ENCODE measurements at places on chromosomes 1 and 21. TPM values are rescaled to one million over a fixed set of nuclear protein-coding genes. Genes with fewer than 3 reads are reported as not detected.
A peak's percentile ranks its signal among the peaks of the same experiment; 100 is the strongest.

The ADCY10 gene
- 0.19 TPM for total RNA-seq

The S100A2 gene
- 3.6 TPM for total RNA-seq

DNA sequence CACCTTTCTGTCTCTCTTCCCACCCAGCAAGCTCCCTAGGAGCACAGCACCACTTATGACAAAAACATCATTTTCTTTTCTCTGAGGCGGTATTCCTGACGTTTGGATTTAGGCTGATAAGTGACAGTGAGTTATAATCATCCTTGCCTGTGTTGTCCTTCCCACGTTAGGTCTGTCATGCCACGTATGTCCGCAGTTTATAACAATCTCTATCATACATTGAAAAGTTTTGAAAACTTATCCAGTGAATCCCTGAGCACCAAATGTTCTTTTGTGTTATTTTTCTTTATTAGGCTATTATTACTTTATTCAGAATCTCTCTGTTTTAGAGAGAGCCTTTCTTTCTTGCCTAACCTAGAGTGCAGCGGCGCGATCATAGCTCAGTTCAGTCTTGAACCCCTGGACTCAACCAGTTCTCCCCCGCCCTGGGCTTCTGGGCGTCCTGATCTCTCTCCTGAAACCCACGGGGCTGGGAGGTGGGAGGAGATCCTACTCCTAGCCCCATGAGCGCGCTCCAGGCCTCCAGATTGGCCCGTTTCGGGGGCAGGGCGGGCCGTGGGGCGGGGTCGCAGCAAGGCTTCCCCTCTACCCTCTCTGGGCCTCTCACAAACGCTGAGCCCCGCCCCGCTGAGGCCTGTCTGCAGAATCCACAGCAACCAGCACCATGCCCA, at the start of gene GSTM2:
TSS of gene GSTM2 (plus strand) at position 606 of the 671 bp plus-strand sequence. CDS start at position 665, 59 bp downstream.
- peak; percentile 94 for DNase-seq

DNA sequence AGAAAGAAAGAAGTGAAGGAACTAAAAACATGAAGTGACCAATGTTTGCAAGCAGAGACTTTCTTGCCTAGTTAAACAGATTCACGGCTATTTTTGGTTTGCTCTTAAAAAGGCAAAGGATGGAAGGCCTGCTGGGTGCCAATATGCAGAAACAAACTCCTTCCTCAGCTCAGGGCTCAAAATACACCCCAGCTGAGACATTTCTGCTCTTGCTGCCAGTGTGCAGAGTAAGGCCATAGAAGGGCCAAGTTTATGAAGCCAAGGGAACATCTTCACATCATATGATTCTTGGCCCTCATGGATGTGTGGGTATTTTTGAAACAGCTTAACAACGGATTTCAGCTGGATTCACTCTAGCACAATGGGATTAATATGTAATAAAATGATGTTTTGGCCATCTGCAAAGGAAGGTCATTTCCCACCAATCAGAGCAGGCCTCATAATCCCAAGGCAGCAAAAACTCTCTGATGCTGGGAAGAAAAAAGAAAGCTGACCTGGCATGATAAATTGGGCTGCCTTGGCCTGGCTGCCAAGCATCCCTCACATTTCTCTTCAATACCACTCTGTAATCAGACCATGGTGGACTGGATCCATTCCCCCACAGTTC, 70.7 kb downstream of the CAPZB start:
- DNase-seq: no peak

All from heart right ventricle (tissue), 16 donors.